Activated naive CD8-positive, alpha-beta T cell treated with anti-CD3 and anti-CD28 coated beads, Interleukin-2, amount 50 U/mL, for 24 hours (primary cell): ENCODE measurements at places on chromosomes 3 and 15.

DNA sequence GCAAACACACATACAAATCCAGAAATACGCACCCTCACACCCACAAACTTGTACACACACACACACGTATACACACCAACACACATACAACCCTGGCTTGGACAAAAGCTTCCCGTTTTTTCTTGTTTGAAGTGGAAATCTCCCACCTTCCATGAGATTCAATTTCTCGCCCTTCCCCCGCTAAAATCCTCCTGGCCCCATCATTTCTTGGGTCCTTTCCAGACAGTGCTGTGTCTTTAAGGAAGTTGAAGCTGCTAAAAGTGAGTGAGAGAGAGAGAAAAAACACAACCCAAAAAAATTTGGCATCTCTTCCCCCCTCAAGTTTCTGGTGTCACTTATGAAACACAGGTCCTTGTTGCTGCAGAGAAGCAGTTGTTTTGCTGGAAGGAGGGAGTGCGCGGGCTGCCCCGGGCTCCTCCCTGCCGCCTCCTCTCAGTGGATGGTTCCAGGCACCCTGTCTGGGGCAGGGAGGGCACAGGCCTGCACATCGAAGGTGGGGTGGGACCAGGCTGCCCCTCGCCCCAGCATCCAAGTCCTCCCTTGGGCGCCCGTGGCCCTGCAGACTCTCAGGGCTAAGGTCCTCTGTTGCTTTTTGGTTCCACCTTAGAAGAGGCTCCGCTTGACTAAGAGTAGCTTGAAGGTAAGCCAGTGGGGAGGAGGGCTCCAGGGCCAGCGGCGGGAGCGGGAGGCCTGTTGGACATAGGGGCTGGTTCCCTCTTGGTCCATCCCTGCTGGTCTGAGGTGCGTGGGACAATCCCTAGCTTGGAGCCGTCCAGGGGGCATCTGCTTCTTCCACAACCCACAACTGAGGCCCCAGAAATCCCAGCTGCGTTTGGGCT lies at the start of gene ISLR:
ISLR (plus strand) TSS at position 331 of the 839 bp plus-strand sequence. CDS start 1,149 bp downstream, outside the sequence.
- DNase-seq, result no peak

DNA sequence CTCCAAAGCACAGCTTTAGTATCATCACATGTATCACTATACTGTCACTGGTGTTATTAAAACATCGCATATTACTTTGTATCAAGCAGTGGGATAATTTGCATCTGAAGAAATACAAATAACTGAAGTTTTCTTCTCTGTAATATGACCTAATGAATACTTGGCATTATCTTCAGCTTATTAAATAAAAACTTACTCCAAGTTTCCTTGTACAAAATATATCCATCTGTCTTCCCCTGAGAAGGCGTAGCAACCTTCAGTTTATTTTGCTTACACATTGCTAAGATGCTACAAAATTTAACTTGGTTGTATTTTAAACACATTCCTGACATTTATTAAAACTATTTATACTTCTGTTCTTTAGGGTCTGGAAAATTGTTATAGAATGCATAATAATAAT lies 13.7 kb downstream of the FGF7 start:
- DNase-seq, result no peak

- DNase-seq, result no peak
Measured at GRCh38 chr3:4726549-4726948, 233.4 kb downstream of the ITPR1 start.

- no peak for DNase-seq
Measured at GRCh38 chr3:57065588-57065987, 5.1 kb downstream of the SPATA12 start.

GRCh38 chr3:45814322-45814721 lies 18.0 kb upstream of the SLC6A20 start:
- DNase-seq, result no peak

DNA sequence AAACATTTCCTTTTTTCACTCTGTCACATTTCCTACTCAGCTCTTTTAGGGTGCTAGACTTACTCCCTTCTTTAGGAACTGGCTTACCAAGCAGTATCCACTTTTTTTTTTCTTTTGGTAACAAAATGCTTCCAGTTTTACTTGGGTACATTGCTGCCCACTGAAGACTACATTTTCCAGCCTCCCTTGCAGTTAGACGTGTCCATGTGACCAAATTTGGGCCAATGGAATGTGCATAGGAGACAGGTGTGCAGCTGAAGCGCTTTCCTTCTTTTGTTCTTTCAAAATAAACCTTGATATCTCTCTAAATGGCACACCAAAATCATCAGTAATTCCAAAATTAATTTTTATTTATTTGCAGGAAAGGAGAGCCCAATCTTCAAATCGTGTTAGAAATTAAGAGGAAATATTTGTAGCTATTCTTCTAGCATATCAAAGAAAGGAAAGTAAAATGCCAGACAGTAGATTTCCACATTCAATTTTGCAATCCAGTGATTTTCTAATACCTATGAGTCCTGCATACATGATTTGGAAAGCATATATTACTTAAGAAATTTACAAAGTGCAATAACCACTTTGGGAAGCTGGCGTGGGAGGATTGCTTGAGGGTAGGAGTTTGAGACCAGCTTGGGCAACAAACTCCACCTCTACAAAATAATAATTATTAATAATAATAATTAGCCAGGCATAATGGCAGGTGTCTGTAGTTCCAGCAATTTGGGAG lies 422.0 kb upstream of the FRG2C start:
- no peak for DNase-seq

- no peak for DNase-seq
Measured at GRCh38 chr3:122508135-122508914, 6.4 kb downstream of the KPNA1 start.

DNA sequence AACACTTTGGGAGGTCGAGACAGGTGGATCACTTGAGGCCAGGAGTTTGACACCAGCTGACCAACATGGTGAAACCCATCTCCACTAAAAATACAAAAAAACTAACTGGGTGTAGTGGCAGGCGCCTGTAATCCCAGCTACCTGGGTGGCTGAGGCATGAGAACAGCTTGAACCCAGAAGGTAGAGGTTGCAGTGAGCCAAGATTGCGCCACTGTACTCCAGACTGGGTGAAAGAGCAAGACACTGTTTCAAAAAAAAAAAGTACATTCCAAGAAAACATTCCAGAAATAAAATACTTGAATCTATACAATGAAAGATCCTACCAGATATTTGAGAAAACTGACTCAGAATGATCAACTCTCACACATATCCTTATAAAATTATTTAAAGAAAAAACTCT lies 30.4 kb downstream of the TFDP2 start:
- DNase-seq, result no peak

- no peak for DNase-seq
Measured at GRCh38 chr15:38421069-38421690, 32.7 kb upstream of the FAM98B start.

DNA sequence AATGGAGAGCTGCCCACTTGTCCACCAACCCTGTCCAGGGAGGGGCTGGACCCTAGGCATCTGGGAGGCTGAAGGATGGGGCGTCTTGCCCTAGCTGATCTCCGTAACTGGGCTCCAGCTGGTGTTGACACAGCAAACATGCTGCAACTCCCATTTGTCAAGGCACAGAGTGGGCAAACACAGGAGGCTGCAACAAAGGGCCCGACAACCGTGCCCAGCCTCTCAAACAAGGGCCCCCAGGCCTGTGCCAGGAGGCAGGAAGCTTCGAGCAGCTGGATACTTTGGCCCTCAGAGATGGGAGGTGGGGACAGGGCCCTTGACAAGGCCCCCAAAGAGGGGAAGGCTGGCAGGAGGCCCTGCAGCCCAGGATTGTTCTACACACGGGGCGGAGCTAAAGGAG lies 64.2 kb upstream of the TMEM115 start:
- no peak for DNase-seq

DNA sequence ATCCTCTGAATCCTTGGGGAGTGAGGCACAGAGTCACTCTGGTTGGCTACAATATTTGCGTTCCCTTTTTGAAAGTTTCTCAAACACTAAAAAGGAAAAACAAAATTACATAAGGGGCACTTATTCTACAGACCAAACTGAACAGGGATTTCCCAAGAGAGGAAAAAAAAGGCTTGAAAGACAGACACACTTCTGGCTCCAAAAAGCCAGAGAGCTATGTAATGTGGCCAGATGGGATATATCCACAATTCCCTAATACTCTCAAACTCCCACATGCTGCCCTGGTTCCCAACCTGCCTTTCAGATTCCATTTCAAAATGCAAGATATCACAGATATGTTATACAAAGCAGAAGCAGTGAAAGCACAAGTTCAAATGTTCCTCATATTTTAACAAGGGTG lies 1.6 kb downstream of the FRMD4B start:
- DNase-seq, result no peak

- no peak for DNase-seq
Measured at GRCh38 chr3:169052465-169053302, 610.8 kb downstream of the MECOM start.

GRCh38 chr3:52093756-52094545 lies 37.6 kb upstream of the DUSP7 start:
- DNase-seq, result no peak

DNA sequence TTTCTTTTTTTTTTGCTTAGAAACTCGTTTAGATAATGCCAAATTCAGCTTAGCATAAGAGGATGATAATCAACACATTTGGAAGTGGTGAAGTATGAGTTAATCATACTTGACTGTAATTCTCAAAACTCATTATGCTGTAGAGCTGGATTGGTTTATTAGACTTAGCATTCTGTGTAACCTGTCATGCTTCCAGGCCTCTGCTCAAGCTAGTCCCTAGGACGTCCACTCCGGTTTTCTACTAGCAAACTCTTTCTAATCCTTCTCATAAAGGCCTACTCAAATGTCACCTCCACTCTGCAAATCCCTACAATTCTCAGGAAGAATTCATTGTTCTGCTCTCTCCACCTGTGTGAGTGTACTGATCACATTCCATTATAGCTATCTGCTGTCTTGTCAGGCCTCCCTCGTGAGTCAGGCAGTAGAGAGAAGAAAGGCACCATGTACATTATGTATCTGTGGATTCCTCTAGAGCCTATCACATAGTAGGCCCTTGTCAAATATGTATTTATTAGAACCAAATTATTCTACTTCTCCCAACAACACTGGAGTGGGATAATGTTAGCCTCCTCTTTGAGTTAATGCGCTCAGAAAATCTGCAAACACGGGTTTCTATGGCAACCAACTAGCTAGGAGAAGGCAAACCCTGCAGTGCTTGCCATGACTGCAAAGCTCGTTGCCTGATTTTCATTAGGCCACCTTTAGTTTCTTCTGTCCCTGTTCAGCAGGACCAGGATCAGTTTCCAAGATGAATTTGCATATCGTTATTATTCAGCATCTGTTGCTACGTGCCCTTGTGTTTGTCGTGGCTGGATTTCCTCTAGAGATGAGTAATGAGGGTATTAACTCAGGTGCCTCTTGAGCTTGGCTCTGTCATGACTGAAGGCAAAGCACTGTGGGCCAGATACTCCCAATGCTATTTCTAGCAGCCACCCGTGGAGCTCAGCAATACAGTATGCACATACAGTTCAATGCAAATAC lies 30.7 kb downstream of the ATP13A5 start:
- DNase-seq, result no peak
